Left forelimb (tissue), 1 donor: ENCODE measurements at places on chromosomes 4 and X.

- DNase-seq: no peak
Observed at GRCh38 chr4:185202984-185203485, 765 bp downstream of the CFAP97 start.

DNA sequence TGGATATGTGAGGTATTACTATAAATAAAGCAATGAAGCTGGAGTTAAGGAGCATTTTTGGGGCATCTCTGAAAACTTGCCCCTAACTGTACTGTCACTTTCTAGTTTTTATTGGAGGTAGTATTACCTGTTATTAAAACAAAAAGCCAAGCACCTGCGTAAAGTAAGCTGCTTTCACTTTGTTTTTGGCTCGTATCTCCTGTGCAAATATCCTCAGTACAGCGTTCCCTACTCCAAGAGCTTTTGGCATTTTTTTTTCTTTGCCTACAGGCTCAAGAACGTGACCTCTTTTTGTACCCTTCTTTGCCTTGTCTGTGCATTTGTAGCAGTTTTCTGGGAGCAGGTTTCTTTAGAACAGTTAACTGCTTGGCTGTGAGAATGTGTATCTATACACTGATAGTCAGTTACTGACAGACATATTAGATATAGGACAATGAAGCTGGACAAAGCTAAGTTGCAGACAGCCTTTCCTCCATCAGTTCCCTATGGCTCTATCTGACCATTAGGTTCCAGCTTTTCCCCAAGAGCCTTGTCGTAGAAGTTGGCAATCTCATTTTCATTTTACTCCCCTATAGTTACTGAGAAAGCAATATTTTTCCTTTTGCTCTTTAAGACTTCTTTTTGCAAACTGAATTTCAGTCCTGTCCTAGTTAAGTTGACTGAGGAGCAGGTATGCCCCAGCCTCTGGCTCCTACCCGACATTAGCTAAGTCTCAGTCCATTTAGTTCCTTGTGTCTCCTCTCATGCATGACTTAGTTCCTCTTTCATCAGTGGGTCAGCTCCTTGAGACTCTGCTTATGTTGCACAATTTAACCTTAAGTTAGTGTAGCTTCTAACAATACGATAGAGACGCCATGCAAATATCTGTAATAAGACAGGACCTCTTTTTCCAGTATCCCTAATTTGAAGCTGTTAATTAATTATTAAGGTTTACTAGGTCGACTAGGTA lies 71.5 kb upstream of the HPRT1 start:
- DNase-seq: no peak

GRCh38 chrX:45727761-45728160 lies 527.1 kb upstream of the DIPK2B start:
- no peak for DNase-seq

GRCh38 chrX:123570011-123570590 lies 162.8 kb downstream of the THOC2 start:
- DNase-seq: no peak

- DNase-seq: peak; percentile 82
Observed at GRCh38 chrX:40176351-40177116, 78.8 kb upstream of the BCOR start.

DNA sequence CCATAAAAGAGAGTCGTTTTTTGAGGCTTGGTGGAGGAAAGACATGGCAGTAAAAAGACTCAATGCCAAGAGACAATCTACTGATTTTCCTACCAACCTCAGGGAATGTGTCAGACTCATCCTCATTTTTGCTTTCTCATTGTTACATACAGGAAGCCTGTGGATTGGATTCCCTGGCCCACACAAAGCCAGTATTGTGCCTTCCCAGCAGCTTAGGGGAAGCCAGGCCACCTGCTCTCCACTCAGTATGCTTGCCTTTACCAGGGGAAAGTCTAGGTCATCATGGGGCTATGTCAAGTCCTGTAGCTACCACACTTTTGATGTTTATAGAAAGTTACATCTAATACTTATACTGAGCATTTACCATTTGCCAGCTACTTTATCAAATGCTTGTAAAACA lies 11.0 kb downstream of the BMX start:
- no peak for DNase-seq

DNA sequence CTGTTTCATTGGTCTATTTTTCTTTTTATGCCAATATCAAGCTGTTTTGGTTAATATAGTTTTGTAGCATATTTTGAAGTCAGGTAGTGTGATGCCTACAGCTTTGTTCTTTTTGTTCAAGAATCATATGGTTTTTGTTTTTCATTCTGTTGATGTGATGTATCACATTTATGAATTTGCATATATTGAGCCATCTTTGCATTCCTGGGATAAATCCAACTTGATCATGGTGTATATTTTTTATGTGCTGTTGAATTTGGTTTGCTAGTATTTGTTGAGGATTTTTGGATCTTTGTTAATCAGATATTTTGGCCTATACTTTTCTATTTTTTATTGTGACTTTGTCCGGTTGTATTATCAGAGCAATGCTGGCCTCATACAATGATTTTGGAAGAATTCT lies 74.8 kb downstream of the GPAT3 start:
- no peak for DNase-seq

DNA sequence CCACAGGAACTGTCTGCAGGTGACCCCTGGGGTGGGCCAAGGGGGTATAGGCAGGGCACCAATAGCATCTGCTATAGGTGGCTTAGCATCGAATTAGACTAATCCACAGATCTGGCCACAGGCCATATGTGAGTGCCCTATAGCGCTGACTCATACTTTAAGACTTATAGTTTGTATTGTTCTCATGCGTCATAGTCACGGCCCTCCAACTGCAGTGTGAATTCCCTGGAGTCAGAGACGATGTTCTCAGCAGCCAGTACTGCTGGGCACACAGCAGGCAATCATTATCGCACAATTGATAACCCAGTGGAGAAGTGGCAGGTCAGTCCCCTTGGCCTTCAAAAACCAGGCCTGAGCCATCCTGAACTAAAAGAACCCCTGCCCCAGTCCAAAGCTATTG lies 58.1 kb downstream of the ADGRG2 start:
- DNase-seq: no peak

GRCh38 chr4:87895964-87896621 lies 63.3 kb downstream of the MEPE start:
- DNase-seq: no peak

- no peak for DNase-seq
Observed at GRCh38 chrX:27915617-27916016, 65.6 kb downstream of the DCAF8L1 start.

- no peak for DNase-seq
Observed at GRCh38 chr4:52358883-52359321, 300.2 kb downstream of the USP46 start.

DNA sequence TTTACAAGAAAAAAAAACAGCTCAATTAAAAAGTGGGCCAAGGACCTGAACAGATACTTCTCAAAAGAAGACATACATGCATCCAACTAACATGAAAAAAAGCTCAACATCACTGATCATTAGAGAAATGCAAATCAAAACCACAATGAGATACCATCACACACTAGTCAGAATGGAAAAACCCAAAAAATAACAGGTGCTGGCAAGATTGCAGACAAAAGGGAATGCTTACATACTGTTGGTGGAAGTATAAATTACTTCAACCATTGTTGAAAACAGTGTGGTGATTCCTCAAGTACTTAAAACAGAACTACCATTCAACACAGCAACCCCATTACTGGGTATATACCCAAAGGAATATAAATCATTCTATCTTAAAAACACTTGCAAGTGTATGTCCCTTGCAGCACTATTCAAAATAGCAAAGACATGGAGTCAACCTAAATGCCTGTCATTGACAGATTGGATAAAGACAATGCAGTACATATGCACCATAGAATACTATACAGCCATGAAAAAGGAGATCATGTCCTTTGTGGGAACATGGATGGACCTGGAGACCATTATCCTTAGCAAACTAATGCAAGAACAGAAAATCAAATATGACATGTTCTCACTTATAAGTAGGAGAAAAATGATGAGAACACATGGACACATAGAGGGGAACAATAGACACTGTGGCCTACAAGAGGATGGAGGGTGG lies 97.6 kb downstream of the RAB28 start:
- DNase-seq: no peak

DNA sequence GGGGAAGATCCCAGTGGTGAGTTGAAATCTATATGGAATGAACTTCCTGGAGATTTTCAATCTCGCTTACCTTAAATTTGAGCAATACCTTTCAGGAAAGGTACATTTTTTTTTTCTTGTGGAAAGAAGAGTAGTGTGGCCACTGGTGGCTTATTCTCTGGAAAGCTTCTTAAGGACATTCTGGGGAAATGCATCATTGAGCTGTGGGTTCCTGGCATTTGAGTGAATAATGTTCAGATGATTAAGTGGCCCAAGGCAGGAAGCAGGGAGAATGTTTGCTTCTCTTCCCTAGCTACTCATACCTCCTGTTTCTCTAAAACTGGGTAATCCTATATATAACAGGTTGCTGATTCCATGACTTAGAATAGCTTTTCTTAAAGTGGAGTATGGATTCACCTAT lies 31.8 kb downstream of the STAG2 start:
- DNase-seq: no peak

- no peak for DNase-seq
Observed at GRCh38 chr4:78939667-78940008, 400 bp upstream of the PAQR3 start.

DNA sequence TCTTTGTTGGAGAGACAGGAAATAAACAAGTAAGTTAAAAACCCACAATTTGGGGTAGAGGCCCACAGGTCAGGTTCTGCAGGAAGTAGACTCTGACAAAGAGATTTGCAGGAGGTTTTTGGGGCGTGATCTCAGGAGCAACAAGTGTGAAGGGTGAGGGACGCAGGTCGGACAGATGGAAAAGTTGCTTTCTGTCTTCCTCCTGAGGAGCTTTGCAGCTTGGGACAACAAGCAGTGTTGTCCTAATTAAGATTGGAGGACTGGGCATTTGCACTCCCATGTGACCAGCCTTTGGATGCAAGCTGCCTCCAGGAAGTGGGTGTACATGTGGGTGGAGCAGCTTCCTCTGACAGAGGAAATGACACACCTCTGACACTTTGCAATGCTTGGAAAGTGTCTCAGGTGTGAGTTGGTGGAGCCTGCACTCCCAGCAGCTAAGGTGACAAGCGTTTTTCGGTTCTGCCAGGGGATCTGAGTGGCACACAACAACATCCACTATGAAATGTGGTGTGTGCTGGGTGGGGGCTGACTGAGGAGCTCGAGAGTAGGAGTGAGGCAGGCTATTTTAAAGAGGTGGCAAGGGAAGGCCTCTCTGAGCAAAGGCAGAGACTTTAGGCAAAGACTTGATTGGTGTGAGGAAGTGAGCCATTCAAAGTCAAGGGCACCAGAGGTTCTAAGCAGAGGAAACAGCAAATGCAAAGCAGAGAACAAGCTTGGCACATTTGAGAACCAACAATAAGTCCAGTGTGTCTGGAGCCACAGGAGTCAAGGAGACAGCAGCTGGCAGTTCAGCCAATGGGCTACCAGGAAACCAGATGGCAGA lies 339.8 kb upstream of the GATB start:
- DNase-seq: no peak

GRCh38 chrX:78957049-78957767 lies 12.0 kb downstream of the P2RY10 start:
- DNase-seq: no peak

GRCh38 chrX:39613997-39614679 lies 483.6 kb downstream of the BCOR start:
- no peak for DNase-seq

DNA sequence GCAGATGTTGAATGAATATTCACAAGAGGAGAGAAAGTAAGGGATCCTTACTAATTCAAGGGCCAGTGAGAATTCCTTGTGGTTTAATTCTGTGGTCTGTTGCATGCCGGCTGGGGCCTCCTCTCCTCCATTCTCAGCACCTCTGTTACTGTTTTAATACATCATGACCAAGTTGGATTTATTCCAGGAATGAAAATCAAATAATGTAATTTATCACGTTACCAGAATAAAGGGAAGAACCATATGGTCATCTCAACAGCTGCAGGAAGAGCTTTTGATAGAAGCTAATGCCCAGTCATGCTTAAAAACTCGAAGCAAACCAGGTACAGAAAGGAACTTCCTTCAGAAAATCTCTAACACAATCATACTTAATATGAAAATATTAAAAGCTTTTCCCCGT lies 54.1 kb downstream of the GRK4 start:
- no peak for DNase-seq

DNA sequence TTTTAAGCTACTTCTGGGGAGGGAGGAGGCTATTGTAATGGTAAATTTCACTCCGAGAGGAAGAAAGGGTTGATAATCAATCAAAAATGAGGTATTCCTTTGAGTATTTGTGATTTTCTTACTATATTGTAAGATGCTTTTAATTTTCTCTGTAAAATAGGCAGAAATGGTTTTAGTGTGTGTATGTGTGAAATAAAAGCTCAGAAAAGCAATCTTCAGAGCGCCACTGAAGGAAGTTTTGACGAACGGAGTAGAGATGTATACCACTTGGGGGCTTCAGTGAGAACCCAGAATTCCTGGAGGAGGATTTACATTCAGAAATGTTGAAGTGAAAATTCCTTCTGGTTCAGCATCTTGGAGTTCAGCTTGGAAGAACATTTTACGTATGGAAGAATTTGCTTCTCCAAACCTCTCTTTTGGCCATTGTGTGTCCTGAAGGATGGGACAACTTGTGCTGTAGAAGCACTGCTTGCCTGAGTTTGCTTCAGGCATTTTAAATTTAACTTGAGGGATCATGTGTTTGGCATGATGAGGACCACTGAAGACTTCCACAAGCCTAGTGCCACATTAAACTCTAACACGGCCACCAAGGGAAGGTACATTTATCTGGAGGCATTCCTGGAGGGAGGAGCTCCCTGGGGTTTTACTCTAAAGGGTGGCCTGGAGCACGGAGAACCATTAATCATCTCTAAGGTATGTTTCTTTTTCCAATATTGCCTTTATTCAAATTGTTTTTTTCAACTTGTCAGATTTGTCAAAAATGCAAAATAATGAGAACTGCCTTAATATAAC lies 695 bp downstream of the SHROOM3 start:
- DNase-seq: no peak

DNA sequence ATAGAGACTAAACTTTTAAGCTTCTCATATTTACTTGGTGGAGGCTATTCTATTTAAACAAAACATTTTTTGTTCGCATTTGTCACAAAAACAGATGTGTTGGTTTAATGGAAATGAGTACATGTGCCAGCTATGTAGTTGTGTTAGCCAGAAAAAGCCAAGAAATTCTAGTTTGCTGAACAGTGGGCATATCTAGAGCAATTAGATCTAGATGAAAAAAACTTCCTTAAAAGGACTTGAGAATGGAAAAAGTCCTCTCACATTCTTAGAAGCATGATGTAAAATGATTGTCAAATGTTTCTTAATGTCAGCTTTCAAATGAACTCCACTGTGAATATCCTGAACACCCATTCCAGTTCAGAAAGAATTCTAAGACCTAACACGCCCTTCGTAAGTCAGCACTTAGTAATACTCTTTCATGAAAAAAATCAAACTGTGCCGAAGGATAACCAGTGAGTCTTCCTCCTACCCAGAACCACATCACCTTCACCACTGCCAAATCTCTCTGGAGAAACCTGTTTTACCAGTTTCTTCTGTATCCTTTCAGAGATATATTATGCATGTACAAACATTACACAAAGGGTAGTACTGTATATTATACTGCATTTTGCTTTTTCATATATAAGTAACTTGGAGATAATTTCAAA lies 28.2 kb downstream of the PHKA1 start:
- DNase-seq: no peak
